ENCODE measurements at places on chromosomes 2 and 18.

- DNase-seq: no peak
Measured at GRCh38 chr2:212428681-212429478, 109.7 kb downstream of the ERBB4 start.

- DNase-seq: no peak
Measured at GRCh38 chr2:216842636-216843035, 17.2 kb downstream of the TNP1 start.

DNA sequence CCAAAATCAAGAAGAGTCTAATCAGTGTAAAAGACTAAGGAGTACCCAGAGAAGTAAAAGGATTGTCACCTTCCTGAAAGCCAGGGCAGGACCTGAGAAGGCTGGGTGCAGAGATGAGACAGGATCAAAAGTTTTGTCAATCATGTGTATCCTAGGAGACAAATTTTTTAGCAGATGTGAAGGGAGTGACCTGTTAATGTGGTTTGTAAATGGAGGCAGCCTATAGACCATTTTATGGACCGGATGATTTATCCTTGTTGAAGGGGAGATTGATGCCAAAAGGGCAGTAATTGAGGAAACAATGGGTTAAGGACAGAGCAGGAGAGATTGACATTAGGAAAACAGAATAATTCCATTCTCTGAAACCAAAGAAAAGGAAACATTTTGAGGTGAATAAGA is 813 bp downstream of the NDC80 start:
- peak; percentile 33 for DNase-seq

GRCh38 chr2:195662138-195662537 is 5.1 kb downstream of the SLC39A10 start:
- DNase-seq: peak; percentile 44

GRCh38 chr2:237895544-237896506 is 36.4 kb downstream of the RAMP1 start:
- DNase-seq: no peak

DNA sequence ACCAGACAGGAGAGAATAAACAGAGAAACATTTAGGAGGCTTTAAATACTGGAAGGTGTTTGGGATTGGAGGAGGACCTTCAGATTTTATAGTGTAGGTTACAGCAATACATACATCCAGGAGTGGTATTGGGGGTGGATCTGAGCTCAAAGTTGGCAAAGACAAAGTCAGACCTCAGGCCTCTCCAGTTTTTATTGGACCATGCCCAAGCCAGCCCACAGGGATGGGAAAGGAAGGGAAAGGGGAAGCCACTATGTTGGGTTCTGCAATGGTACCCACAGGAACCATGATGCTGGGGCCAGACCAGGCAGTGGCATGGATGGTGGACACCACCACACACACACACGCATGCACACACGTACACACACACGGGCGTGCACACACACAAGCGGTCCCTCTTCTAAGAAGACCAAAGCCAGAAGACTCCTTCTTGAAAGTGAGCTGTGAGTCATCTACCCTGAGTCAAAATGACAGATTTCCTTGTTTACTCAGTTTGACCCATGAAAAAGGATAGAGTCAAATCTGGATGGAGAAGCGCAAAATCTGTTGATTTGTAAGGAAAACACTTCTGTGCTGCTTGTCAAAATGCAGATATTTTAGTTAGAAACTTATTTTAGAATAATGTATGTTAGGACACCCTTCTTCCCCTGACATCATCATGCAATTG is 87.9 kb downstream of the TRABD2A start:
- no peak for DNase-seq

GRCh38 chr2:134296301-134296700 is 42.4 kb downstream of the MGAT5 start:
- DNase-seq: peak; percentile 81

GRCh38 chr2:43169987-43170386 is 56.4 kb downstream of the ZFP36L2 start:
- DNase-seq: peak; percentile 36

DNA sequence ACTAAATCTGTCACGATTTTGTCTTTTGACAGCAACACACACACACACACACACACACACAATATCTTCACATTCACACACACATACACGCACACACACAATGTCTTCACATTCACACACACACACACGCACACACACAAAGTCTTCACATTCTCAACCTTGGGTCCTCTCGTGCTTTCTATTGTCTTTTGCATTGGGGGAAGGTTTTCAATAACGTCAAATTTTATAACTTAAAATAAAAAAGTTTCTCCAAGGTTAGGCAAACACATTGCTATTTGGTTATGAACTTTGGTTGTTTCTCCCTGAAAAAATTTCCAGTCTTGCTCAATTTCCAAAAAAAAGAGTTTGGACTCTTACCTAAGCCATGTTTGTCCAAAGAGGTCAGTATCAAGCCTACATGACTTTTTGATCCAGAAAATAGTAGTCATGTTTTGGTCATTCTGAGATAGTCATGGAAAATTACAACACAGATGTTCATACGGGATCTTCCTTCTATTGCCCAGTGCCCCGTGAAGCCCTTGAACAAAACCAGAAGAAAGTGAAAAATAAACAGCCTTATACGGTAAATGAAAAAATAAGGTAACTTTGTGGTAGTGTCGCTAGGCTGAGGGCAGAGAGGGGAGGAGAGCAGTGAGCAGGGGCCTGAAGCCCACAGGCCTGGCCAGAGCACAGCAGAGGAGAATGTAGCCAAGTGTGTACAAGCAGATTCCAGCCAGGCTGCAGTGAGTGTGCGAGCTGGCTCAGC is 542.8 kb upstream of the ID2 start:
- no peak for DNase-seq

- DNase-seq: no peak
Measured at GRCh38 chr2:28509361-28509760, 13.5 kb downstream of the PLB1 start.

- DNase-seq: no peak
Measured at GRCh38 chr2:195319112-195319460, 337.9 kb upstream of the SLC39A10 start.

GRCh38 chr2:240467149-240467642 is 31.7 kb downstream of the GPC1 start:
- no peak for DNase-seq

- no peak for DNase-seq
Measured at GRCh38 chr2:220452561-220452960, 825.1 kb downstream of the SLC4A3 start.

GRCh38 chr18:3405713-3406112 is 44.3 kb upstream of the TGIF1 start:
- peak; percentile 95 for DNase-seq

DNA sequence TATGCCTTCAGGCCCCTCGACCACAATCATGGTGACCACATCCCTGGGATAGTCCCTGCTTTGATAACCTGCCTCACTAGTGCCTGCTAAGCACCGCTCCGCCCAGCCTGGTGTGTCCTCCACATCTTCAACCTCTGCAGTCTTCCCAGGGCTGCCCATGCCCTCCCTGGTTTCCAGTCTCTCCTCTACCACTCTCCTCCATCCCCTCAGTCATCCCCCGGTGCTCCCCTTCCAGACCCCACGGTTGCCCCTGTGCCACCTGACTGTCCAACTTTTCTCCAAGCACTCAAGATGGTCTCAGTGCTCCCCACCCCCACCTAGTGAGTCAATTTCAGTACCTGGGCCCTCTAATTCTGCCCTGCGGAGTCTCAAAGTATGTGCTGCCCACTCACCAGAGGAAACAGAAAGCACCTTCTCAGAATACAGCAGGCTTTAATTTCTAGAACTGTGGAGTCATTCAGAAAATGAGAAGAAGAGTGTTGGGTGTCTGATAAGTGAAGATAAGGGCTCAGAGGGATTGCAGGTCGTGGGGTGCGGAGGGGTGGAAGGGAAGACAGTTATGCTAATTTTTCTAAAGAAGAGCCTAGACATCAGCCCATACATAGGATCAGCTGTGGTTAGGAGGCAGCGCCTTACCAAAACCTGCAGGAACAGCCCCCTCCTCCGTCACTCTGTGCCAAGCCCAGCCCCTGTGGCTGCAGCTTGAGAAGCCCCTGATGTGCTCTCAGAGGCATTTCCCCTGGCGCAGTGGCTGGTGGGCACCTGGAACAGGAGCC is 53.6 kb upstream of the CAB39 start:
- peak; percentile 32 for DNase-seq

GRCh38 chr2:215883799-215884198 is 129.6 kb downstream of the MREG start:
- no peak for DNase-seq

- no peak for DNase-seq
Measured at GRCh38 chr2:121021685-121022084, 263.3 kb downstream of the TFCP2L1 start.

- no peak for DNase-seq
Measured at GRCh38 chr2:39558906-39559305, 106.8 kb upstream of the TMEM178A start.

DNA sequence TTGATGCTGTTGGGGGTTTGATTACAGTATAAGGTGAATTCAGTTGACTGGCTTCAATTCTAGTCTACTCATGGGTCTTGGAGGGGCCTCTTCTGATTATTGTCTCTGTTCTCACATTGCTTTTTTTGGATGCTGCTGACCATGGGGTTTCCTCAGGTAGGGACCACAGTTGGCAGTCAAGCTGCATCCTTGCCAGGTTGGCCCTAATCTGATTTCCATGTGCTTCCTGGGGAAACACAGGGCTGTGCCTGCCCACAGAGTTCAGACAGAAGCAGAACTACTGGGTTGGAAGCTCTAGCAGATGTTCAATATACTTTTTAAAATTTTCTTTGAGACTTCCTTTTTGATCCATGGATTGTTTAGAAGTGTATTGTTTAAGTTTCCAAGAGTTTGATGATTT is 227.3 kb downstream of the XIRP2 start:
- DNase-seq: peak; percentile 23

DNA sequence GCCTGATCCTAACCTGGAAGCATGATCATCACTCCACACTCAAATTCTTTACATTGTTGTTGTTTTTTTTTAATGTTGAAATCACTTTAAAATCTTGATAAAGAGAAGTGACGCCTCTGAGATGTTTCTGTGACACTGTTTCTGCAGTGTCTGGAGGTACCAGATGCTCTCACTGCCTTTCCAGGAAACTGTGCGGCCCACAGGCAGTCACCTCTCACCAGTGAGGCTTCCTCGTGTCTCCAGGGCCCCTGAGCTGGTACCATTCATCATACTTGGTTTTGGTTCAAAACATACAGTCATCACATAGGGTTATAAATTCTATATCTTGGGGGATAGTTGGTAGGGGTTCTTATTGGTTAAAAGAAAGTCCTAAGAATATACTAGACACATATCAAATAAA is 10.1 kb upstream of the ID2 start:
- DNase-seq: no peak

- no peak for DNase-seq
Measured at GRCh38 chr2:46117379-46117778, 179.8 kb upstream of the EPAS1 start.

DNA sequence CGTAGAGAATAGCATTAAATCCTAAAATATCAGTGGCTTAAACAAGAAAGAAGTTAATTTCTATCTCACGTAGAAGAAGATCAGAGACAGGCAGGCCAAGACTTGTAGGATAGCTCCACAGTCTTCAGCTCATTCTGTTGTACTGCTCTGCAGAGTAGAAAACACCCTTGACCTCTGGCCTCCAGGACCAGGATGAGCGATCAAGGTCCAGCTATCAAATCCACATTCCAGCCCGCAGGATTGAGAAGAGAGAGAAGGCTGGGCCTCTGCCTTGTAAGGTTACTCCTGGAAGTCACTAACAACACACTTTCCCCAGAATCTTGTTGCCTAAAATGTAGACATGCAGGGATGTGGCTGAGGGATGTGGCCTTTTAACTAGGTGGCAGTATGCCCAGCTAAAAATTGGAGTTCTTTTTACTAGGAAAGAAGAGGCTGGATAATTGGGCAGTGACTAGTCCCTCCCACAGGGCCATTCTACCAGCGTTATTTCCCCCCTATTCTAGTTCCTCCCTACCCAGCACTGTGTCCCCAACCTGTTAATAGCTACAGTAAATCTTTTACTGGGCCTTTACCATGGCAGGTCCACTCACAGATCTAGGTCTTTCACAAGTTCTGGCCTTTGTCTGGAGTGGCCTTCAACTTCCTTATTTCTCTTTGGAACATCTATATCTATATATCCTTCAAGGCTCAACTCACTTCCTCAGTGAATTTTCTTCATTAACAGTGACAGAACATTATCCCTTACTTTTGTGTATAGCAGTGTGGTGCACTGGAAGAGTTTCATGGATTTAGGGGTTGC is 165.0 kb downstream of the DIS3L2 start:
- no peak for DNase-seq

DNA sequence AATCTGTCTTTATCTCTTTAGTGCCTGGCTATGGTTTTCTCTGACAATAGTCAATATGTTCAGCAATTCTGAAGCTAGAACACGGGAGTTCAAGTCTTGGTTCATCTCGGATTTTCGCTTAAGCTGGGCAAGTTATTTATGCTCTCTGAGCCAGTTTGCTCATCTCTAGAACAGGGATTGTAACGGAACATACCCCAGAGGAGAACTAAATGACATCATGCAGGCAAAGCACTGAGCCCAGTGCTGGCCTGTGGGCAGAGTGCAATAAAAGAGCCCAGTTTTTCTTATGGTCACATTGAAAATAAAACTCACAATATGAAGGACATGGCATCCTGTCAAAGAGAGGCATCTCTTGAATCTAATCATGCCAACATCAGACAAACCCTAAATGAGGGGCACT is 143.9 kb downstream of the ZBTB7C start:
- no peak for DNase-seq

GRCh38 chr2:42829671-42830440 is 37.5 kb upstream of the HAAO start:
- DNase-seq: no peak

- no peak for DNase-seq
Measured at GRCh38 chr18:57397440-57398132, 37.6 kb upstream of the ONECUT2 start.

GRCh38 chr18:8176109-8176508 is 433.1 kb upstream of the RAB12 start:
- DNase-seq: no peak

DNA sequence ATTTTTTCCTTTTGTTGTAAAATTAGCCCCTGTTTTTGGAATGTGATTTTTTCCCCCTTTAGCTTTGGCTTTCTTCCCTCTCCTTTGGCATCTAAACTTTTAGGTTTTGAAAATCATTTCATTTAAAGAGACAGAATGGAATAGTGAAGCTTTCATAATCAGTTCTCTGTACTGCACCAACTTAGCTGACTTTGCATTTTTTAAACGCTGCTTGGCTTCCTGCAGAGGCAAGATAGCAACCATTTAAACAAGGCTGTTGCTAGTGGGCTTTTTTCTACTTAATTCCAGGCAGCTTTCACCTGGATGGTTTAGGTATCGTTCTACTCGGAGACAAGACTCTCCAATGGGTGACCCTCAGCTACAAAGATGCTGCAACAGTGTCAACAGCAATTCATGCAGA is 267.9 kb upstream of the PKDCC start:
- no peak for DNase-seq

- DNase-seq: no peak
Measured at GRCh38 chr2:129056309-129056958, 737.8 kb upstream of the HS6ST1 start.

GRCh38 chr2:240164586-240164985 is 24.1 kb upstream of the OTOS start:
- DNase-seq: no peak

Data from Kasumi-1 (cell line).